Hematopoietic multipotent progenitor cell treated with erythropoietin and hydrocortisone succinate and interleukin-3 and kit ligand, for 6 days (in vitro differentiated cells): ENCODE measurements at places on chromosomes 5 and 9.

DNA sequence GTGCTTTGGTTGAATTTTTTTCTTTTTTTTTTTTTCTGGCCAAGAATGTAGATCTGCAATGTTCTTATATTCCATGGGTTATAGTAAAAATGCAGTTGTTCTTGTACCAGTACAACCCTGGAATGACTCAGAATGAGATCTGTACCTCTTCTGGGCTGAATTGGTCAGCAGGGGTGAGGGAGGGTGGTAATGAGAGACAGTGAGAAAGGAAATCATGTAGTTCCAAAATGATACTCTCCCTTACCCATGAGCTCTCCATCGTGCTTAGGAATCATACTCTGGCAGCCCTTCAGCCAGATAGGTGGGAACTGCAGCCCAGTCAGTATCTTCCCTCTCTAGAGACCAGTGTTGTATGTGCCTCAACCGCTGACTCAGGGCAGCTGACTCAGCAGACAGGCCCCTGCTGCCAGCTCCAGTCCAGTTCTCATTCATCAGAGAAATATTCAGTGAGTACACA is 2.1 kb upstream of the GLIS3 start:
- DNase-seq = no peak

DNA sequence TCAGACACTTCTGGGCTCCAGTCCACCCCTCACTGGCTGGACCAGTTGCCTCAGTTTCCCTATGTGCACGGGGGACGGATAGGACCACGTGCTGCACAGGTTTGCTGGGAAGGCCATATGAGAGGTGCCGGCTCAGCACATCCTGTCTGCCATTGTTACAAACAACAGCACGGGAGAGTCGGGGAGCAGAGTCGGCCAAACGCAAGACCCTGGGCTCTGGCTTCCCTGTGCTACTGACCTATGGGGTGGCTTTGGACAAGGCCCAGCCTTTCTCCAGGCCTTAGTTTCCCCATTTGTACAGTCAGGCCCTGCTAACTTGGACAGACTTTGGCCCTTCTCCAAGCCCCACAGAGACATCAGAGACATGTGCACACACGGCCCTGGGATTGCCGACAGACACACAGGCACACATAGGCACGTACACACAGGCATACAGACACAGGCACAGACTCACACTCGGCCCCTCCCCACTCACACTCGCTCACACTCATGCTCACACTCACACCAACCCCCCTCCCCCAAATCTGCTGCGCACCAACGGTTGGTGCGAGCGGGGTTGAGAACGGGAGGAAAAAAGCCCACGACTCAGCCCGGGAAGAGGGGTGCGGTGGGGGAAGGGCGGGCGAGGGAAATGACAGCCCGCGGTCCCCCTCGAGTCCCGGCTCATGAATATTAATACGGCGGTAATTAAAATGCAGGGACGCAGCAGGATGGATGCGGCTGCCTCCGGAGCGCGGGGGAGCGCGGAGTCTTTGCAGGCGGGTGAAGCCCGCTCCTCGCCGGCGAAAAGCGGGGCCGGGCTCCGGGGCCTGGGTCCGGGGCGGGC is 133.0 kb downstream of the C9orf50 start:
- DNase-seq = peak; percentile 61

DNA sequence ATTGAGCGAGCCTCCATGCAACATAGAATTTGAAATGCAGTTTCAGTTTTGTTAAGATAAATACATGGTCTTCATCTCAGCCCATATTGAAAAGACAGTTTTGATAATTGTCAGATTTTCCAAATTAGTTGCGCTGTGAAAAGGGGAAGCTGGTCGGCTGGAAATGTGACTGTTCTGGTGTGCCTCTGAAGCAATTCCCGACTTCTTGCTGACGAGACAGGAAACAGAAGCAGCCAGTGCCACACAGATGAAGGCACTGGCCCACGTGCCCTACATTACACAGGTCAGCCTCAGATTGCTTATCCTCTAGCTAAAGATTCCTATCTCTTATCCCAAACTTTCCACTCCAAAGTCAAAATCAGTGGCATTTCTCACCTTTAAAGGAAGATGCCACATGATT is 214.1 kb upstream of the TLE4 start:
- DNase-seq = peak; percentile 27

DNA sequence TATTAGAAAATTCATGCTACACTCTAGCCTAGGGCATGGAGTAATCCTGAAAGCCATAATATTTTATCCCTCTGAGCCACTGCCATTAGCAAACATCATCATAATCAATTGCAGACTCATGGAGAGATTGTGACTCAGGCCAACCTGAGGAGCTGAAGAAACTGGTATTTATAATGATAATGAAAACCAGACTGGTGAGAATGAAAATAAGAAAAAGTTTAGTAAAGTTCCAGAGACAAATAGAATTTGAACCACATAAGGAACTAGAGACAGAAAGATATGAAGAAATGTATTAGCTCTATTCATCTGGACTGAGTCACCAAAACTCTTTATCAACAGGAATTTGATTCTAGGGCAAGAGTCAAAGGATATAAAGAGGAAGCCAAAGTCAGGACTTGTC is 158.7 kb downstream of the DRD1 start:
- DNase-seq = no peak

- DNase-seq = no peak
These were observed 108.4 kb downstream of the ALDH1A1 start for GRCh38 chr9:72844440-72844768.

DNA sequence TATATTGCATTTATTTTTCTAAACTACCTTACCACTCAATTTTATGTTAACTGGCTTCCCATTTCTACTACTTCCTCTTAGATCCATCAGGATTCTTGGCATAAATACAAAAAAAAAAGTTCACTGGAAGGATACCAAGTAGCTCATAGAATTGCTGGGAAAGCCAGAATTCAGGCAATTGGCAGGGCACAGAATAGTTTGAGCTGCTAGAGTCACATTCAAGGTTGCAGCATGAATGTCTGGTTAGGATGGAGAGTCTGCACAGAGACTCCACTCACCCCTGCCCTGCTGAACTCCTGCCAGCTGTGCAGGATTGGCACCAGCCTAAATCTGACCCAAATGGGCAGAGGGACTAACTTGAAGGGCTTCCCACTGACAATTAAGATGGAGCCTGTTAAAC is 4.9 kb upstream of the AMACR start:
- no peak for DNase-seq

DNA sequence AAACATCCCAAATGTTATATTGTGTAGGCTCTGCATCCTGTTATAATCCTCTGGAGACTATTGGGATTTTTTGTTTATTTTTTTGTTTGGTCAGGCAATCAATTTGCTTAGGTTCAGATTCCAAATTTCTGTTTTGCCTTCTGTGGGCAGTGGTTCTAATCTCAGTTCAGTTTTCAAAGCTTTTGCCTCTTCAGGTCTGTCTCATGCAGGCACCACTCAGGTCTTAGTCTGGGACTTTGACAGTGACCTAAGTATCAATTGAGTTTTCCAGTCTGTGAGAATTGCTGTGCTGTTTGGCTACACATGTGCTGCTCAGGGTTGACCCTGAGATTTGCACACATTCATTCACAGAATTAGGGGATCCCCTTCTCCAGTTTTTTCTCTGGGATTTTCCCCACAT is 14.1 kb downstream of the SNX2 start:
- DNase-seq = no peak
